ENCODE measurements at places on chromosomes 4 and X.

- no peak for DNase-seq
Observed at GRCh38 chr4:10079256-10079655, 37.3 kb downstream of the WDR1 start.

GRCh38 chrX:47229427-47229826 lies 3.4 kb upstream of the USP11 start:
- no peak for DNase-seq

DNA sequence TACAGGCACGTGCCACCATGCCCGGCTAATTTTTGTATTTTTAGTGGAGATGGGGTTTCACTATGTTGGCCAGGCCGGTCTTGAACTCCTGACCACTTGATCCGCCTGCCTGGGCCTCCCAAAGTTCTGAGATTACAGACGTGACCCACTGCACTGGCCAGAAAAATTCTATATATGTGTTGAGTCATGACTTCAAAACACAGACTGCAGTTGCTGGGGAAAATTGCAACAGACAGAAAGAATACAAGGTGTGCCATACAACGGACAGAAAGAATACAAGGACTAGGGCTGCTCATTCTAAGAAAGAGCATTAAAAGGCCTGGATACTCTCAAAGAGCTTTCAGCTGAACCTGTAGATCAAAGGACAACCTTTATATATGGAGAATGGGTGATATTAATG lies 109.6 kb upstream of the ACSL4 start:
- no peak for DNase-seq

GRCh38 chr4:69831646-69832325 lies 28.2 kb downstream of the SULT1E1 start:
- DNase-seq: no peak

DNA sequence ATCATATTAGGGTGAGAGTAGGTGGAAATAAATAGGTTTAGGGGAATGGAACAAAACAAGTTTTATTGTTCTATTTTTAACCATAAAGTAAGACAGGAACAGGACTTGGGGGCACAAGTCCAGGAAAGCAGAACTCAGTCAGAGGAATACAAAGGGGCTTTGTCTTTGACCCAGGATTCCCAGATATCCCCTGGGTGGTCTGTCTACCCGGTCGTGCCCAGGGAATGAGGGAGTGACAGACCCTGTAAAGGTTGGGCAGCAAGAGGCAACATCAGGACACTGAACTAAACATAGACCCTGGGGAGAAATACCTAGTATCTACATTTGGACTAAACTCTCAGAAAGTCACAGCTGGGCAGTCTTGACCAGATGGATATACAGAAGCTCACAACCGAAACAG lies 50.6 kb downstream of the PTCHD1 start:
- no peak for DNase-seq

DNA sequence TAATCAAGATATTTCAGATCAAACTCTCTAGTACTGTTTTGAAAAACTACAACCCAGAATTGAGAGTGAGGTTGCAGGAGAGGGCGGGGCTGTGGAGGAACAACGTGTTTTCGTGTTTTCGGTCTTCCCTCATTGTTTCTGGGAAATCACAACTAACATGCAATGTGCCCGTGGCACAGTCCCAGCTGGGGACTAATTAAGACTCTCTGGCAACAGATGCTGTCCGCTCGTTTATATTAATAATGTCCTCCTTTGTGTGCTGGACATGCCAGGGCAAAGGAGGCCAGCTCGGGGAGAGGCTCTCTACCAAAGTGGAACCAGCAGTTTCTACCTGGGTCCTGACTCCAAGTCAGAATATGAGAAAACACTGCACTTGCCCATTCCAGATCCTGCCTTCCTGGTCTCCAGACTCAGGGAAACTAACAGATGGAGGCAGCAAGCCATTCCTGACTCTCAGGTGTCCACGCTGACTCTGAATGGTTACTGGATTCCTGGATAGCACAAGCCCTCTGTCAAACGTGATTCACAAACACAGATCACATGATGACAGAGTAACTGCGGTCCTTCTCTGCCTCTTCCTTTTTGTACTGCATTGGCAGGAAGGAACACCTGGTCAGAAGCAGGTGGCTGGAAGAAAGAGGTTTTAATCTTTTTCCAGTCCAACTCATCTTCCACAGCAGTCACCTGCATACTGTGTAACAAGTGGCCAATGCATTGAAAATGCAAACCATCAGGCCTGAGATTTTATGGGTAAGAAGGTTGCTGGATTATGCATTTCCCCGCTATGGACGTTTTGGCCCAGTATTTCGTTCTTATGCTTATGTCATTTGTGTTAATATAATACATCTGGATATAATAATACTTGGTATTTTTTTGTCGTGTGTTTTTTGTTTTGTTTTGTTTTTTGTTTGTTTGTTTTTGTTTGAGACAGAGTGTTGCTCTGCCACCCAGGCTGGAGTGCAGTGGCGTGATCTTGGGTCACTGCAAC lies 65.0 kb downstream of the COQ2 start:
- no peak for DNase-seq

GRCh38 chr4:116066711-116067245 lies 953.4 kb upstream of the NDST4 start:
- no peak for DNase-seq

- DNase-seq: no peak
Observed at GRCh38 chr4:186227744-186228513, 622 bp downstream of the KLKB1 start.

- DNase-seq: no peak
Observed at GRCh38 chr4:155837203-155837796, 28.8 kb downstream of the ASIC5 start.

GRCh38 chrX:38839944-38840343 lies 38.7 kb downstream of the MID1IP1 start:
- peak; percentile 2 for DNase-seq

GRCh38 chr4:23114538-23114937 lies 421.8 kb downstream of the GBA3 start:
- DNase-seq: no peak

- DNase-seq: no peak
Observed at GRCh38 chr4:7161721-7162214, 30.6 kb upstream of the SORCS2 start.

DNA sequence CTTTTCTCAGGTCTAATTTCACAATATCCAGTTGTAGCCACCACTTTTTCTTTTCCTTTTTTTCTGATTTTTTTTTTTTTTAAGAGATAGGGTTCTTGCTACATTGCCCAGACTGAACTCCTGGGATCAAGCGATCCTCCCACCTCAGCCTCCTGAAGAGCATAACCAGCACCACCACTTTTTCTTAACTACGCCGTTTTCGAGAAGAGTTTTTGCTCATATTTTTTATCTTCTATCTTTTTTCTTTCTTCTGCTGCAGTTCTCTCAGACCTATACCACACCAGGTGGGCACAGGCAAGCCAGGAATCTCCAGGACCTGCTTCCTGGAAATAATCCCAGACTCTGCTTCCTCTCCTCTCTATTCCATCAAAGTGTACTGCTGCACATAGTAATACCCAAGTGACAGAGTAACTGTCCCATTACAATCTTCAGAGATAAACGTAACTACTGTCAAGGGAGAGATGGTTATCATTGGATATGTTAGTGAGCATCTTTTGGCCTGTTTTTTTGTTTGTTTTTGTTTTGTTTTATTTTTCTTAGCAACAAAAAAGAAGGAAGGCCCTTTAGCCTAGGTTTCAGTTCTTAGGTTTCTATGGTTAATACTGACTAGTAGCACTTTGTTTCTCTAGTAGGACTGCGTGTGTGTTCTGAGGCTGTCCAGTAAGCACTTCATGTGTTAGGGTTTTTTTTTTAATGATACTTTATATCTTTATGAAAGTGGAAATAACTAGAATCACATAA lies 59.2 kb upstream of the TXK start:
- no peak for DNase-seq

GRCh38 chr4:168634276-168634802 lies 137.5 kb downstream of the PALLD start:
- DNase-seq: no peak

DNA sequence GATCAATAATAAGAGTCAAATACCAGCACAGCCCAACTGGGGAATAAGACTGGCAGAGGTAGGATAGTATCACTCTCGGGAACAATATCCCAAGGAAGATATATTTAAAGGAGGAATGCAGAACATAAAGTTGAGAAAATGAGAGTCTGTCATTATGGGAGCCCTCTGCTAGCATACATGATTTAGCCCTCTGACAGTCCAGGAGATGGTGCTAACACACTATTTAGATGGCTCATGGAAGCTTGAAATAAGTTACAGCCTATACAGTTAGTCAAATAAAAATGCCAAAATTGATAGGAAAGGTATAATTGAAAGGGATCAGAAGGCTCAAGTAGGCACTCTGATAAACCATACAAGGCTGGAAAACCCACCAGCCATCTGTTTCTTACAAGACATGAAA lies 201.0 kb upstream of the NEIL3 start:
- no peak for DNase-seq

DNA sequence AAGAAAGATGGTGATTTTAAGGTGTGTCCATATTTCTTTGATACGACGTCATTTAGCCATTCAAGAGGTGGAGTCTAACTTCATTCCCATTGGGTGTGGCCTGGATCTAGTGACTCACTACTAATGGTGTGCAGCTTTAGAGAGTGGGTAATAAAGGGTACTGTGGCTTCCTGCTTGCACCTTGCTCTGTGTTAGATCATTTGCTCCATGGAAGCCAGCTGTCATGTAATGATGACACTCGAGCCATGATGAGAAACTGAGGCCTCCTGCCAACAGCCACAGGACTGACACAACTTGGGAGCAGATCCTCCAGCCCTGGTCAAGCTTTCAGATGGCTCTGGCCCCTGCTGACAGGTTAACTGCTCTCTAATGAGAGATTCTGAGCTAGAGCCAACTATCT lies 82.0 kb downstream of the UNC5C start:
- DNase-seq: no peak

DNA sequence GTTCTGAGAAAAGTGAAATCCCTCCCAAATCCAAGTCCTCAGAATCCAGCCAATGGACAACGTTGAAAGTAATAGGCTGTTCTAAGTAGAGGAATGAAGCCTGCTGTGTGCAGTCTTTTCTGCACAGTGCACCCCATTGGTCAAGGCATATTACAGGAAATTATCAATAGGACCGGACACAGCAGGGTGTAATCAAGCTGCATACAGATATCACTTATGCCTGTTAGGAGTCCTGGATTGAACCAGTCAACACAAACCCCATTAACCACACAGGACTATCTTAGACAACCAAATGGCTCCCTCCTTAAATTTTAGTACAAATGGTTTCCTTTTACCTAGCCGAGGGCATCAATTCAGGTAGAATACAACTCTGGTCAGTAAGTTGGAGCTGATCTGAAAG lies 34.2 kb upstream of the MAGEA8 start:
- no peak for DNase-seq

GRCh38 chr4:15385928-15386327 lies 41.9 kb upstream of the C1QTNF7 start:
- DNase-seq: no peak

DNA sequence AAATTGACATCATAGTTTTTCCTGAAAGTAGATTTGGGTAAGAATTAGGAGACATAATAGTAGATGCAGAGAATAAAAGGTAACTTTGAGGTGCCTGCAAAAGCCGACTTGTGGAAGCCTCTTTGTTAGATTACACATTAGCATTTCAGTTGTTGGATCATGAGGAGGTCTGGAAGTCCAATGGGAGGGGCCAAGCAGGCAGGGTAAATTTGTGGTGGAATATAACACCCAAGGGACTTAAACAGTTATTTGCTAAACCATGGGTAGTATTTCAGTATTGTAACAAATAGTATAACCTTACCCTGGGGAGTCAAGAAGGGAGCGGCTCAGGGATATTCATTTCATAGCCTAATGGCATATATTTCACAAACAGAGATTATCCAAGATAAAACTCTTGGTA lies 810.7 kb upstream of the AMOT start:
- no peak for DNase-seq

GRCh38 chr4:182494103-182494502 lies 250.9 kb downstream of the TENM3 start:
- no peak for DNase-seq

DNA sequence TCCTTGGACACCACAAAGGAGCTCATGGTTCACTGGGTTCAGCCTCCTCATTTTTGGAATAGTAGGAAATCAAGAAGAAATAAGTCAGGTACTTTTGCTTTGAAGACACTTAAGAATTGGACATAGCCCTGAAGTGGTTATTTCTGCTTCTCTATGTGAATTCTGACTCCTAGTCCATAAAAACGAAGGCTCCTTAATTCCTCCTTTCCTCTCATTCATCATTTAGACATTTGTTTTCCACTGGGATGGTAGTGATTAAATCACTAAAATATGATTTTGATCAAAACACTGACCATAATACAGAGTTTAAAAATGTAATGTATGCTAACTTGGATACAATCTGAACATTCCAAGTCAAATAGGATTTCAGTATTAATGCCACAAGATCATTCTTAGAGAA lies 34.7 kb upstream of the CYP2U1 start:
- DNase-seq: no peak

DNA sequence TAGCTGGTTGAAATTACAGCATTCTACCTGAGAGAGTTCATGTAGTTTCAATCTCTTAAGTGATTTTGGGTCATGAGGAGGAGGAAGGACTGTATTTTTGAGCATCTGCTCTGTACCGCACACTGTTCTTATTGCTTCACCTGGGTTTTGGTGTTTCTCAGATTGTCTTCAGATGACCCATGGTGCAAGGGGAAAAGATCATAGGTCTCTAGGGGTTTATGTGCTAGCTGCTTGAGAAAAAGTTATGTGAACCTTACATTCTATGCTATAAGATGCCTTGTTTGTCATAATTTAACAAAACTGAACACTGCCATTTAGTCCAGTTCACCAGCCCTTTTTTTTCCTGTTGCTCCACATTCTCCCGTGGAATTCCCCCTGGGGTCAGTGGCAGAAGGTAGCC lies 60.4 kb downstream of the PDK3 start:
- DNase-seq: no peak

DNA sequence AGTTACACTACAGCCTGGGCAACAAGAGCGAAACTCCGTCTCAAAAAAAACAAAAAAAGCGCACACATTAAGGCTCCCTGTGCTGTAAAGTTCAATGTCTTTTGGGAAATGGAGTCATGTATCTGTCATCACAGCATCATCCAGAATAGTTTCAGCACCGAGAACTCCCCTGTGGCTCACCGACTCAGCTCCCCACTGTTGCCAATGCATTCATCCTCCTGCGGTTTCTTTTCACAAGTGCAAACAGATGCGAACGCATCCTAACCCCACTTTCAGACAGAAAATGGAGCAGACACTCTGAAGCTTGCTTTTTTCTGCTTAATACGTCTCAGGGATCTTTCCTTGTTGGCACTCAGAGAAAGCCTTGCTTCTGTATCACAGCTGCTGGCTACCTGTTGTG lies 13.8 kb upstream of the SH3TC1 start:
- DNase-seq: no peak

DNA sequence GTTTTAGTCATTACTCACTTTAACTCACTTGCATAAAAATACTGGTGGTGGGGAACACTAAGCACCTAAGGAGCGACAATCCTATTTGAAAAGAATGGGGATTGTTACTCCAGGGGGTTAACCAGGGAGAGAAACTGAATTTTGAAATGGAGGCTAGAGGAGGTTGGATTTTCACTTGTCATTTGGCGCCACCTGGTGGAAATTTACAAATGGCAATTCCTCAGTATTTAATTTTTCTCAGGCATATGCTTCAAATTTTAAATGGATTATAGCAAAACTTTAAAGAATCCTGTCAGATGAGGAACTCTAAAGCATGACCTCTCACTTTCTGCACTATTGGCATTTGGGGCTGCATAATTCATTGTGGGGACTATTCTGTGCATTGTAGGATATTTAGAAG lies 2.7 kb upstream of the GEMIN8 start:
- DNase-seq: peak; percentile 60

GRCh38 chr4:159142681-159143384 lies 40.0 kb downstream of the RAPGEF2 start:
- DNase-seq: no peak

Data from NCI-H1092 treated with DMSO at 0.1 percent for 48 hours (cell line).